ENCODE measurements at places on chromosomes 7 and 10. TPM values are rescaled to one million over a fixed set of nuclear protein-coding genes. Genes with fewer than 3 reads are reported as not detected.

The TECTB gene
- 0.13 TPM for total RNA-seq

- DNase-seq: no peak
These were observed 349.6 kb upstream of the MKI67 start for GRCh38 chr10:128475686-128476367.

DNA sequence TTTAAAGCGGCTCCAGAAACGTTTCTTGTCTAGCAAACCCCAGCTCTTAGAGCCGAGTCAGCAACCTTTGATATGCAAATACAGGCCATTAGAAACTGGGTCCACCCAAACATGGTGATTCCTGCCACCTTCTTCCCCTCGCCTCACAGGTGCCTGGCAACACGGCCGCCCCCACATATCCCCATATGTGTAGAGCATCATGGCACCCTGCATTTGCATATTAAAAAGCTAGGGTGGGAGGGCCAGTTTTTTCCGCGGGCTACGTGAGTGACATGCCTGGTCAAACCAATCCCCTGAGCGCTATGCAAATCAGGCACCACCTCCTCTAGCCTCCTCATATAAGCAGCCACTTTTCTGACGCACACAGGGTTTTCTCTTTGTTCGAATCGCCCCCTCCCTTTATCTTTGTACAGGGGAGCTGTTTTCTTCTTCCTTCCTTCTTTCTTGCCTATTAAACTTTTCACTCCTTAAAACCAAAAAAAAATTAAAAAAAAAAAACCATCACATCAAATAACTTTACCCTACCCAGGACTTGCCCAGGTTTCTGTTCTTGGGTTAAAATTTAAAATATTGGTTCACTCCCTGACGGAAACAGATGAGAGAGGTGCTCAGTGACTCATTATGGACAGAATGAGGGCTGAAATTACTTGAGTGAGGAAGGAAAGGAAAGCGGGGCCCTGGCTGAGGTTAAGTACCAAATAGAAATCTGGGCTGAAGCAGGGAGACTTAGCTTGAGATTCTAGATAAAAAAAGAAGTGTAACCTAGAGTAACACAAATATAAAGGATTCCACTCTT lies 59.8 kb downstream of the COA1 start:
- DNase-seq: no peak

DNA sequence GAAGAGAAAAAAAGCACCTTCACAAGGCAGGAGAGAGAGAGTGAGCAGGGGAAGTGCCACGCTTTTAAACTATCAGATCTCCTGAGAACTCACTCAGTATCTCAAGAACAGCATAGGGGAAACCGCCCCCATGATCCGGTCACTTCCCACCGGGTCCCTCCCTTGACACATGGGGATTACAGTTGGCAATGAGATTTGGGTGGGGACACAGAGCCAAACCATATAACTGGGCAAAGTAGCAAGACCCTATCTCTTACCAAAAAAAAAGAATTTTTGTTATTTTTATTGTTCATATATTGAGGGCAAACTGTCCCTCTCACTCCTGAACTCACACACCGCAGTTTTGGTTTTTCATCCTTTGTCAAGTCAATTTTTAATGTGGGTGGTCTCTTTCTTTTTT lies 18.2 kb upstream of the ZRANB1 start:
- no peak for DNase-seq

The CRHR2 gene
- not detected for total RNA-seq

All from left lobe of liver (tissue), 2 donors.